ENCODE measurements at places on chromosomes 7 and 10.

- peaks cover 19% of the 10 kb centered on the region for H3K4me1 ChIP-seq
- H3K27ac ChIP-seq: no peak overlapping the region
- H3K36me3 ChIP-seq: peaks cover 13% of the 10 kb centered on the region
- no peak for DNase-seq
- H3K4me3 ChIP-seq: no peak overlapping the region
Observed at GRCh38 chr7:27765841-27766240, 25.9 kb downstream of the TAX1BP1 start.

- H3K27ac ChIP-seq: peak overlapping the region; percentile 55
- H3K4me3 ChIP-seq: peak overlapping the region; percentile 84
- no peaks in the 10 kb centered on the region for H3K36me3 ChIP-seq
- DNase-seq: no peak
- H3K4me1 ChIP-seq: peaks cover 31% of the 10 kb centered on the region
- peaks cover 53% of the 10 kb centered on the region for H3K27me3 ChIP-seq
Observed at GRCh38 chr10:21518641-21519396, 6.7 kb downstream of the SKIDA1 start.

DNA sequence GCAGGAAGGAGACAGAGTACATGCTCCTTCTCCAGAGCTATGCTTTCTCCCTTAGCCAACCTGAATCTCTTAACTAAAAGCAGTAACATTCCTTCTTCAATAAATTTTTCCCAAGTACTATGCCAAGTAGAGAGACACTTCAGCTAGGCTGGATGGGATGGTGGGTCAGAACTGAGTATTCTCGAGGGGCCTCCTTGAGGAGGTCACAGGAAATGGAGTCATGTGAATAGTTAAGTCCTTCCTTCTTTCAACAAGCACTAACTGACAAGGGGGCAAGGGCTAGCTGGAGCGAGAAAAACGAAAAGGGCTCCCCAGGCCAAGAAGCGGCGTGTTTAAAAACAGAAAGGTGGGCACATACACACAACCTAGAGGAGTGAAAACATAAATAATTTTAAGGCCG, 5.5 kb downstream of the RSU1 start:
- peaks cover 34% of the 10 kb centered on the region for H3K4me1 ChIP-seq
- peaks cover 16% of the 10 kb centered on the region for H3K36me3 ChIP-seq
- peak overlapping the region; percentile 40 for H3K27ac ChIP-seq
- DNase-seq: no peak
- H3K27me3 ChIP-seq: no peaks in the 10 kb centered on the region

DNA sequence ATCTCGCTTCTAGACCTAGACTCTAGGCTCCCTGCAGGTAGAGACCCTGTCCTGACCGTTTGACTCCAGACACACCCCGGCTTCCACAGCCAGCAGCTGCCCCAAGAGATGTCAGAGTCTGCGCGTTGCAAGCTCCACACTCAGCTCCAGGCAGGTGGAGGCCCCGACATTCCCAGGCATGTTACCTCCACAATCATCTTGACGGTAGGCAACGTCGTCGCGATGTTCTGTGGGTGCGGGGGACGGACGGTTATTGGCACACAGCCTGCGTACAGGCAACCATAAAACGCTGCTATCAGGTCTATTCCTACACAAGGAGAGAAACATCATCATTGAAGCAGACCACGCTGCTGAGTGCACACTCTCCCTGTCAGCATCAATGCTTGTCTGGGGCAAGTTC, 213.2 kb downstream of the ZMYND11 start:
- H3K4me1 ChIP-seq: no peaks in the 10 kb centered on the region
- DNase-seq: no peak
- no peak overlapping the region for H3K4me3 ChIP-seq
- H3K27ac ChIP-seq: no peak overlapping the region
- H3K27me3 ChIP-seq: no peaks in the 10 kb centered on the region

DNA sequence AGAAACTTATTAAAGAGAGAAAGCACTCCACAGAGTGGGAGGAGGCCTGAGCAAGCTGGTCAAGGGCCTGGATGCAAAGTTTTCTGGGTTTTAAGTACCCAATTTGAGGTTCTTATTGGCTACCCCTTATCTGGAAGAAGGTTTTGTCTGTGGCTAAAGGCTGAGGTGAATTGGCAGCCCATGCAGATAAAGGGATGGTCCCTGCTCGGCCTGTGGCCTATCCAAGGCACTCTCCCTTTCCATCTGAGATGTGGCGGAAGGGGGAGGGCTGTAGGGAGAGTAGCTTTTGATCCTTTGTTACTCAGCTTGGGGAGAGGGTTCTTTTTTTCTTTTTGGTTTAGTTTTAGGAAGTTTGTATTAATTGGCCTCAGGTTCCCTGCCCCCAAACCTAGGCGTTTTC, 465.1 kb downstream of the ATRNL1 start:
- no peaks in the 10 kb centered on the region for H3K4me1 ChIP-seq
- H3K27me3 ChIP-seq: no peaks in the 10 kb centered on the region
- no peaks in the 10 kb centered on the region for H3K36me3 ChIP-seq

DNA sequence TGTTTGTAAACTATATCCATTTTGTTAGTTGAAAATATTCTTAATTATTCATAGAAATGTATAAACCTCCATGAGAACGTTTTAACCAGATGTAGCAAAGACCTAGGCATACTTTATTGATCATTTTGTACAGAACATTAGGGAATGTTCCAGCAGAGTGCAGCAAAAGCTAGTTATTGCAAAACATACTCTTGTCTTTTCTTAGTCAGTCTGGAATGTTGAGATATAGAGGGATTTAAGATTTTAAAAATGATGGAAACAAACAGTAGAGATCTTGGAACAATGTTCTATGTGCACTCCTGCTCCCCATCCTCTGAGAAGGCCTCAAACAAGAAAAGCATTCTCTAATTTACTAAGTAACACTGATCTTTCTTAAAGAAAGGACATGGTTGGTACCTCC, 292.1 kb downstream of the BBS9 start:
- H3K36me3 ChIP-seq: no peaks in the 10 kb centered on the region
- no peaks in the 10 kb centered on the region for H3K27me3 ChIP-seq
- H3K4me1 ChIP-seq: no peaks in the 10 kb centered on the region
- H3K4me3 ChIP-seq: no peak overlapping the region
- no peak for DNase-seq

DNA sequence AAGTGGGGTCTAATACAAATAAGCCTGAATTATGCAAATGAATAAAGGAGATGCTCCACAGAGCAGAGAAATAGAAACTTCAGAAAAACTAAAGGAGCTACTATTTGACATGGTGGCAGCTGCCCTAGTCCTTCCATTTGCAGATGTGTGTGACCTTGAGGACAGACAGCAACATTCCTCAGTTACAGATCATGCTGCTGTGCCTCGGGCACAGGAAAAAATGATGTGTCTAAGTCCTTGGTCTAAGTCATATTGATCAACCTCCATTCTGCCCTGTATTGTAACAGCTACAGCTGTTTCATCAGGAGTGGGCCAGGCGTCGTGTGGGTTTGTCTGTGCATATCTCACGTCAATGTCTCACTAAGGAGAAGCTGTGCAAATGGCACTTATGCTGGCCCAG, 710.4 kb downstream of the TNS3 start:
- no peaks in the 10 kb centered on the region for H3K4me1 ChIP-seq
- H3K4me3 ChIP-seq: no peak overlapping the region
- H3K36me3 ChIP-seq: no peaks in the 10 kb centered on the region
- no peaks in the 10 kb centered on the region for H3K27me3 ChIP-seq
- DNase-seq: no peak
- no peak overlapping the region for H3K27ac ChIP-seq

GRCh38 chr10:103618575-103619423, 125.3 kb downstream of the NEURL1 start:
- no peaks in the 10 kb centered on the region for H3K27me3 ChIP-seq
- H3K4me1 ChIP-seq: no peaks in the 10 kb centered on the region
- DNase-seq: peak; percentile 49
- no peak overlapping the region for H3K27ac ChIP-seq

- peaks cover 14% of the 10 kb centered on the region for H3K27me3 ChIP-seq
- H3K36me3 ChIP-seq: no peaks in the 10 kb centered on the region
- no peak for DNase-seq
- no peaks in the 10 kb centered on the region for H3K4me1 ChIP-seq
- no peak overlapping the region for H3K4me3 ChIP-seq
Observed at GRCh38 chr10:120793088-120793487, 58.1 kb upstream of the WDR11 start.

DNA sequence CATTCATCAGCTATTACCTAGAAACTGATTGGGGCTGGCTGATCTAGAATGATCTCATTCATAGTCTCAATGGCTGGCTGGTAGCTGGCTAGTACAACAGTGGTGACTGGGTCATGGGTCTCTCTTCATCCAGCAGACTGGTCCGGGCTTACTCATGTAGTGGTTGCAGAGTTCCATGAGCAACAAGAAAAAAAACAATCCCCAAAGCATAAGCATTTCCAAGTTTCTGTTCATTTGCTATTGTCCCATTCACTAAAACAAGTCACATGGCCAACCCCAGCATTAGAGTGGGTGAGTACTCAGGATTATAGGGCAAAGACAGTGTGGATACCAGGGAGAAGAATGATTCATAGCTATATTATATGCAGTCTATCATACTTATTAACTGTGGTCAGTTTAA, 85.2 kb upstream of the SEMA3C start:
- H3K36me3 ChIP-seq: no peaks in the 10 kb centered on the region
- H3K4me3 ChIP-seq: no peak overlapping the region
- H3K27ac ChIP-seq: no peak overlapping the region
- no peaks in the 10 kb centered on the region for H3K4me1 ChIP-seq
- DNase-seq: no peak

DNA sequence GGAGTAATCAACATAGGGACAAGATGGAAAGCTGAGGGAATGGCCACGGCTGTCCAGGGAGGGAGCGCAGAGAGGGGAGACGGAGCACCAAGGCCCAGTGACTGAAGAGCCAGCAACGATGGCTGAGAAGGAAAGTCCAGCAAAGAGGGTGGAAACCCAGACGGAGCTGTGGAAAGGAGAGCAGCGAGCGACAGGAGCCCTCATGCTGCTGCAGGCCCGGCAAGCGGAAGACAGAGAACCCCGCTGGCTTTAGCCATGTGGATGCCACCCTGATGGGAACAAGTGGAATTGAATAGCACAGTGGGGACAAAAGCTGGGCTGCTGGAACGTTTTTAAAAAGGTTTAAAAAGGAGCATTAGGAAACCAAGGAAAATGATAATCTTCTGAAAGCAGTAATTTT, 82.9 kb upstream of the DDC start:
- no peaks in the 10 kb centered on the region for H3K36me3 ChIP-seq
- no peak overlapping the region for H3K27ac ChIP-seq
- H3K4me1 ChIP-seq: no peaks in the 10 kb centered on the region
- H3K27me3 ChIP-seq: peaks cover 8% of the 10 kb centered on the region
- H3K4me3 ChIP-seq: no peak overlapping the region
- no peak for DNase-seq

All from natural killer cell treated with Interleukin-12 subunit alpha and Interleukin-12 subunit beta and Interleukin-15 and Interleukin-18, amount 100 ng/mL, for 72 hours (primary cell).